ENCODE measurements at places on chromosomes 2 and 18.

DNA sequence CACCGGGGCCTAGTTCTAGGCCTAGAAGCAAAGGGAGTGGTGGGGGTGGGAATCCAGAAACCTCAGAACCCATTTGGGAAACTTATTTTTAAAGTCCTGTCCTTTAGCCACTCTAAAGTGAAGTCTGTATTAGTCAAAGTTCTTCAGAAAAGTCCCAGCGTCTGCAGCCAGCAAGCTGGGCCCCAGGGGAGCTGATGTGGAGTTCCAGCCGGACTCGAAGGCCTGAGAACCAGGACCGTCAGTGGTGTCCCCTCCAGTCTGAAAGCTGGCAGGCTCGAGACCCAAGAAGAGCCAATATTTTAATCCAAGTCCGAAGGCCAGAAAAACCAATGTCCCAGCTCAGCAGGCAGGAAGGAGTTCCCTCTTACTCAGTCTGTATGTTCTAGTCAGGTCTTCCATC is 32.4 kb downstream of the ID2 start:
- DNase-seq, result no peak

DNA sequence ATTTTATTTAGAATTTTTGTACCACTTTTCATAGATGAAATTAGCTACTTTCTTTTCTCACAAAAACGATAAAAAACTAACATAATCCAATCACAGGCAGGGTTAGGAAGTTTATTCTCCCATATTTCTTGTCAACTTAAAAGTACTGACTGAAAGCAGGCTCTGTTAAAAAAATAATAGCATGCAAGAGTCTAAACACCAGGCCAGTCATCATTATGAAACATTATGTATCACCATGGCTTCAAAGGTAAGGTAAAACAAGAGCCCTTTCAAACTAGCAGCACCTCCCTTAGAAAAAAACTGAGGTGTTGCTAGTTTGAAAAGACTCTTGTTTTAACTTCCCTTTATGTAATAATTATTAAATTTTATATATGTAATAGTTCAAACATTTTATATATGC is 848.0 kb downstream of the RNF144A start:
- DNase-seq, result no peak

- DNase-seq, result no peak
These were observed 80.3 kb downstream of the CDCA7 start for GRCh38 chr2:173434762-173435569.

GRCh38 chr2:127662937-127663565 is 12.3 kb downstream of the LIMS2 start:
- DNase-seq, result no peak

- DNase-seq, result no peak
These were observed 280.5 kb upstream of the CCDC68 start for GRCh38 chr18:55239740-55240139.

DNA sequence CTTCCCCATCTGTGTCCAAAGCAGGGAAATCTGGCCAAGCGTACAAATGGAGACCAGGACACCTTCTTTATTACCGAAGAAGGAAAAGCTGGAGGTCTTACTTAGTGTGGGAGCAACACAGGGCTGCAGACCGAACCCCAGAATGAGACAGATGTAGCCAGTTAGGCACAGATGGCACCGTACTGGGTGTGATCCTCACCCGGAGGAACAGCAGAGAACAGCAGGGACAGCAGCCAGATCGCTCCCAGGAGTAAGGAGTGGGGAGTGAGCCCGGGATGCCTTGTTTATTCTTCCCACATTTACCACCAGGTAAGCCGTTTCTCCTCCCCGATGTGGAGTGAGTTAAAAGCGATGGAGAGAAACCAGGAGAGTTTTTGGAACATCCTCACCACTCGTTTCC is 150.7 kb upstream of the SPRED2 start:
- DNase-seq, result no peak

- DNase-seq, result no peak
These were observed 198.0 kb upstream of the NCKAP5 start for GRCh38 chr2:133766164-133766832.

DNA sequence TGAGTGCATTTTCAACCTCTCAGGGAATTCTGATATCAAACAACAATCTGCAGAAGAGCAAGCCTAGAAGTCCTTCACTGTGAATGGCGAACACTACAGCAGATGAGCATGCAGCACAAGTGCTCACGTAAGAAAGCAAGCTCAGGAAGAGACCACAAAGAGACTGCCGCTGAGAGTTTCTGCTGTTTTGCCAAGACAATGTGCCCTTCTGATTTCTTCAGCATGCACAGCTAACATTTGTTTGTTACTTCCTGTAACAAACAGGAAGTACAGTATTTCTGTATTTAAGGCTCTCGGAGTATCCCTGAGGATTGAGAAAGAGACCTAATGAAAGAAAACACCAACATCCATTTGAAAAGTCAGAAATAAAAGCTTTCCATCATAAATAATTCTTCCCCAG is 45.9 kb downstream of the MBOAT2 start:
- DNase-seq, result no peak

DNA sequence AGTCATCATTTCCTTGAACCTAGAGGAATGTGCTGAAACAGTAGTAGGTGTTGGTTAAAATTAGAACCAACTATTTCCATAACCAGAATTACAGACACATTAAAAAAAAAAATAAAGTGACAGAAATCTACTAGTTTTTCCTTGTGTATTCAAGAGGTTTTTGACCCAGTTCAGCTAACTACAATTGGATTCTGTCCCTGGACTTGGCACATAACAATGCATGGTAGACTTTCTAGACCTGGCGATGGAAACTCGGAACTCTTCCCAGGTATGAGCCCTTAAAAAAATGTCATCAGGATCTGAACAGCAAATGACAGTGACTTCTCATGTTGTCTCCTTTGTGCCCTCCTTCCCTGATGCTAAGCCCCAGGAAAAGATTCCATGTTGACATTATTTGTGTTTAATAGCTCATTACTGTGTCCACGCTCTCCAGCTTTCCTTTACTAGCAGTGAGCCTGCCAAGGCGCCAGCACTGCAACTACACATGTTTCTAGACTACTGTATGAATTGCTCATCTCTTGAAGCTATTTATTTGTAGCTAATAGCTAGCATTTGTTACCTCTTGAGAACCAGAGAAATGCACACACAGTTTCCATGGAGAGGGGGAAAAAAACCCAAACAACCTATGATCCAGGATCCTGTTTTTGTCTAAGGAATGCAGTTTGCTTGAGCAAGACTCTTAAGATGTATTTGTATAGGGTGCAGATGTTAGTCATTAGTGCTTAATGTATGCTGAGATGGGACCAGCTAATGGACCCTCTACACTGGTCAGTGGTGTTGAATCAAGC is 148.5 kb downstream of the FMNL2 start:
- no peak for DNase-seq

GRCh38 chr2:203897544-203897943 is 30.0 kb downstream of the CTLA4 start:
- no peak for DNase-seq

- DNase-seq, result no peak
These were observed 9.9 kb upstream of the PRELID3A start for GRCh38 chr18:12397793-12398192.

Measured in stimulated activated naive B cell treated with anti-CD40 and anti-IgM and Interleukin-4, amounts not matched to agents 10 μg/mL and 1 μg/mL and 100 μg/mL, for 72 hours (primary cell).